ENCODE measurements at places on chromosomes 3 and 15.

DNA sequence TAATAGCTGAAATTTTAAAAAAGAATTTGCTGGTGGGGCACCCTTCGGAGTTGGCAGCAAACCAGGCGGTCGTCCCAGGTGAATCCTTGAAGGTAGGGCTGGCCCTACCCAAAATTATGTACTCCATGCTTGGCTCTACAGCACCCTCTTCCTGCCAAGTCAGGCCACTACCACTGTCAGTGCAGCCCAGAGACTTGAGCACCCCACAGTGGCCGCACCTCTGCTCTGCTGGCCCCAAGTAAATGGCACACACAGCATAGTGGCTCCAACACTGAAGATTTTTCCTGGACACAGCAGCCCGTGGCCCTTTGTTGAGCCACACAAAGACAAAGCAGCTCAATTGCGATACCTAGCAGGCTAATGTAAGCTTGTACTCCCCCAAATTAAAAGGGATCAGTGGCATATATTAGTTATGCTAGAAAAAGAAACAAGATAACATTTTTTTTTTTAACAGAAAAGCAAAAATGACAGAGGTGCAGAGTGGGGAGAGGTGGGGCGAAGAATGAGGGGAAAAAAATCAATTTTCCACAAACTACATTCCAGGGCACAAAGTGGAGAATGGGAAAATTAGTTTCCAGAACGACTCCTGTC is 250.5 kb downstream of the UACA start:
- DNase-seq: peak; percentile 81

GRCh38 chr15:96285729-96286254 is 44.7 kb upstream of the NR2F2 start:
- DNase-seq: no peak

DNA sequence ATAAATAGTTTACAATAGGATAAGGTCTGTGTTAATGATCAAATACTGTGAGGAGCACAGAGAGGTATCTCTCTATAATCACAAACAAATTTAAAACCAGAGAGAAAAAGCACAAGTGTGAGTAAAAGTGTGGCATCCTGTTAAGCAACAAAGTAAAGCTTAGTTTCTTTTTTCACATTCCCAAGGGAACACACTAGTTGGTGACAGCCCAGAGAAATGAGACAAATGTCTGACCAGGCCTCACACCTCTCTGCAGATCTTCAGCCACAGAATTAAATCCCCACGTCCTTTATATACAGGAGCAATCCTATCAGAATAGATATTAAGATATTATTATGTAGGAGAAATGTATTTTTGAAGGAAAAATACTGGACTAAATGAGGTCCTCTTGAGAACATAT is 2.7 kb downstream of the FBN1 start:
- DNase-seq: no peak

GRCh38 chr3:134352031-134352671 is 22.1 kb downstream of the AMOTL2 start:
- no peak for DNase-seq
